ENCODE measurements at places on chromosomes 5 and 9. TPM values are rescaled to one million over a fixed set of nuclear protein-coding genes. Genes with fewer than 3 reads are reported as not detected.

The SLC6A19 gene
- not detected for total RNA-seq

The DBH gene
- total RNA-seq: not detected

The MARVELD2 gene
- total RNA-seq: 2.3 TPM

The CAVIN4 gene
- total RNA-seq: 1.3 TPM

The SLC35D2 gene
- total RNA-seq: 14.8 TPM

The LOX gene
- 91.1 TPM for total RNA-seq

The PCDHGA2 gene
- 2.6 TPM for total RNA-seq

The C9orf153 gene
- not detected for total RNA-seq

The KCNV2 gene
- not detected for total RNA-seq

The SLC22A4 gene
- total RNA-seq: 6.8 TPM

The FOXI1 gene
- total RNA-seq: not detected

The TAL2 gene
- total RNA-seq: not detected

The TRIM7 gene
- total RNA-seq: 2.2 TPM

Measured in fibroblast of villous mesenchyme (primary cell).